ENCODE measurements at places on chromosomes 1 and 21. TPM values are rescaled to one million over a fixed set of nuclear protein-coding genes. Genes with fewer than 3 reads are reported as not detected.

GRCh38 chr21:36502365-36502764, 22.4 kb upstream of the CLDN14 start:
- DNase-seq, result no peak

DNA sequence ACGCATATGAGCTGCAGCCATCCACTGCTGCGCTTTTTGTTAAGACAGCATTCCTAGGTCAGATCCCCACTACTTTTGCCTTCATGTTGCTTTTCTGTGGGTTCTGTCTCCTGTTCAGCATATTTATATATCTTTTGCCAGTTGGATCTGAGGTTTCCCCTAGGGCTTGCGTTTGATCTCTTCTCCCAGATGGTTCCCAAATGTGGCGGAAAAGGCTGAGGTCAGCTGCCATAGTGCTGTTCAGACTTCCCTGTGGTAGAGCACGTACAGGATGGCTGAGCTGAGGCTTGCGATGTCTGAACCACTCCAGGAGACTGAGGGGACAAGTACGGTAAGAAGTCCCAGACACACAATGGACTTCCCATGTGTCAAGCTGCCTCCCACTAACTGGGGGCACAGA, 39.8 kb downstream of the COL6A1 start:
- no peak for DNase-seq

DNA sequence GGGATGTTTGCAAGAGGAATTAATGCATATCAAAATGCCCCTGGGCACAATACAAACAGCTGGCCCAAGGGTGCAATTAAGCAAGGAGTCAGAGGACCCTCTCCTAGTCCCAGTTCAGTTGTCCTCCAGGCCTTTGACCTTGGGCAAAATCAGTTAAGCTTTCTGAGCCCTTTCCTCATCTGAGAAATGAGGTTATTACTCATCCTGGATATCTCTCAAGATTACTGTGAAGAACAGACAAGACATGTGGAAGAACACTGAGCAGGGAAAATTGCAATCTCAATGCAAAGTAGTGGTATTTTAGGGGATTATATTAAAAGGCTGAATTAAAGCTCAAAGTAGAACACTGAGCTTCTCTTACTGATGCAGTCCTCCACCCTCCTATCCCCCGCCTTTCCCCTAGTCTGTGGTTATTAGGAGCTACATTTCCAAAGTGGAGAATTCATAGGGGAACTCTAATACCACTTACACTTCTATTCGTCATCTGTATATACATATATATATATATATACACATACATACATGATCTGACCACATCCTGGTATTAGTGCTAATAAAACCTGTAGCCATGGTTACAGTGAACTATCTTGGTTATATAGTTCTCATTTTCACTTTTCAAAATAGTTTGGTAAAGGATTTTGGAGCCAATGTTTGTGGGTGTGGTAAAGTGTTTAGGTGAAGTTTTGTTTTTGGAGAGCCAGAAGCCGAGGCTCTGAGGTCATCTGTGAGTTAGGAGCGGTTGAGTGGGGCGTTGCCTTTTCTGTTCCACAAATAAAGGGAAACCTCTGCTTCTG, 18.1 kb downstream of the KIAA0040 start:
- DNase-seq, result no peak

GRCh38 chr21:23542097-23542496, 2065.2 kb downstream of the MRPL39 start:
- peak; percentile 25 for DNase-seq

Gene KRTAP19-4
- total RNA-seq, result not detected

GRCh38 chr1:151714820-151715725, 1.5 kb downstream of the CELF3 start:
- no peak for DNase-seq

Measured in HT1080 (cell line).